ENCODE measurements at places on chromosomes 1 and 21.

GRCh38 chr1:240189386-240189989 lies 97.8 kb downstream of the FMN2 start:
- DNase-seq, result peak; percentile 25

DNA sequence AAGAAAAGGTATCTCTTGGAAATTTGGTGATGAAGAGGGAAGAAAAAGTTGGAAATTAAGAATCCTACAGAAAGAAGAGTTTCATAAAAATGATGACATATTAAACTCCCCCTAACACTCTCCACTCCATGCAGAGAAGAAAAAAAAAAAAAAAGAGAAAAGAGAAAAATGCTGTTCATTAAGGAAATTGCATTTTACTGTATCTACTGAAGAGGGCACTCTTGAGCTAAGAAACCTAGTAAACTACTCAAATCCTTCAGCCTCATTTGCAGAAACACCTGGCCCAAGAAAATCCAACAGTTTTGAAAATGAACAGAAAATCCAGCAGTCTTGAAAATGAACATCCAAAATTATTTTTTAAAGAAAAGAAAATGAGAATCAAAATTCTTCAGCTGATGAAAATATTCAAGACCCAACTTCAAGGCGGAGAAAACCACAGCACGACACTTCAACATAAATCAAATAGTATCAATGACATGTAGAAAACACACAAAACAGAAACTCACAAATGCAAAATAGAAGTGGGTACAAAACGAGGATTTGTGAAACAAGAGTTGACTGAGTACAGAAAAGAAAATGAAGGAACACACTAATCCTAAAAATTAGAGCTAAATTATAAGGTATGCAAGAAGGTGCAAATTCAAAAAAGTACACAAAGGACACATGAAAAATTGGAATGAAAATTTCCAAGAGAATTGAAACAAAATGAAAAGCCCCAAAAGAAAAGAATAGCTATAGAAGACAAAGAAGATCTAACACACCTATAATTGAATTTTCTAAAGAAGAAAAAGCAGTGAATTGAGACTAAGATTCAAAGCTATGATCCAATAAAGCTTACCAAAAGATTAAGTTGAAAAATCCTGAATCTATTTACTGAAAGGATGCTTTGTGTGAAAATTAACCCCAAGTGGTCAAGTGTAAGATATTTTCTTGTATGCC lies 73.2 kb upstream of the DNAJC6 start:
- DNase-seq, result peak; percentile 79

DNA sequence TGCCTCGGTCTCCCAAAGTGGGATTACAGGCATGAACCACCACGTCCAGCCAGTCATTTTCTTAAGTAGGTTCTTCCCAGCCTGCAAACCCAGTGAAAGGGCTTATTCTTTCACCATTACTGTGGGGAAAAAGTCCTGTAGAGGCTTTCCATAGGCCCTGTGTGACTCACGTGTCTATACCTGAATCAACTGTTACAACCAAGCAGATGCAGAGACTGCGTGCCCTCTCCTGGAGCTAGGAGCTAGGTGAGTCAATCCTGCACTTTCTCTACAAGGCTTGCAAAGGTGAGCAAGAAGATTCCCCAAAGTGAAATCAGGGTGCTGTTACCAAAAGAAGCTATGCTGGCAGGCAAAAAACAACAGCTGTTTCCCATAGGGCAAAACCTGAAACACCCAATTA lies 13.8 kb upstream of the MPZL1 start:
- DNase-seq, result no peak

DNA sequence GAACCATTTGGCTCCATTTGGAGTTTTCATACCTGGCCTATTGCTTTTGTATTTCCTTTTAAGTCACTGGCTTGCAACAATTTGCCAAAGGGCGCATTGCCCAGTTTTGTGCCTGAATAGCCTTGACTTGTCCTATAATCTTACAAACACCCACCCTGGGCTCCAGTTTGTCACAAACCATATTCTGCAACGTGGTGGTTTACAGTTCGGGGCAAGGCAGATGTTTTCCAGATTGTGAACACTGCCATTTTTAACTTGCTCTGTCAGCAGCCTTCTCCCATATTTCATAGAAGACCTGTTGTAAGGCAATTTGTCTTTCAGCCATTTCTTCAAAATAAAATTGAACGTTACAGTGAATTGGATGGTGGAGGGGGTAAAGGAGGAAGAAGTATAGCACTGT lies 53.2 kb upstream of the UBE2U start:
- no peak for DNase-seq

- DNase-seq, result no peak
These were observed 158.5 kb upstream of the LMO4 start for GRCh38 chr1:87170157-87170556.

GRCh38 chr1:188433425-188433824 lies 1604.7 kb downstream of the PLA2G4A start:
- DNase-seq, result no peak

DNA sequence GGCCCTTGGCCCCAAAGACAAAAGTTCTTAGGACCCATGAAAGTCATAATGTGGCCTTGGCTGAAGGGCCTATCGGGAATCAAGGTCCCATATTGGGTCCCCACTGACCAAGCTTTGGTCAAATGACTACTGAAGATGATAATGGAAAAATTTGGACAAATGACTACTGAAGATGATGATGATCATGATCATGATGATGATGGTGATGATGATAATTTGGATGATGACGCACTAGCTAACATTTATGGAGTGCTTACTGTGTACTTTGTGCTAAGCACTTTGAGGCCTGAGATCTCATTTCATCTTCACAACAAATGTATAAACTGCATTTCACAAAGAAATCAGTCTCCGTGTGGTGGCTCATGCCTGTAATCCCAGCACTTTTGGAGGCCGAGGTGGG lies 39.4 kb downstream of the EIF2D start:
- DNase-seq, result no peak

GRCh38 chr1:36606641-36607262 lies 124.0 kb upstream of the CSF3R start:
- no peak for DNase-seq

GRCh38 chr1:6385488-6386191 lies 7.9 kb downstream of the ACOT7 start:
- no peak for DNase-seq

Data from NCI-H1694 (cell line).